ENCODE measurements at places on chromosomes 6 and 20.
A peak's percentile ranks its signal among the peaks of the same experiment; 100 is the strongest.

GRCh38 chr20:63293871-63294535, 1.0 kb downstream of the COL20A1 start:
- DNase-seq = no peak

DNA sequence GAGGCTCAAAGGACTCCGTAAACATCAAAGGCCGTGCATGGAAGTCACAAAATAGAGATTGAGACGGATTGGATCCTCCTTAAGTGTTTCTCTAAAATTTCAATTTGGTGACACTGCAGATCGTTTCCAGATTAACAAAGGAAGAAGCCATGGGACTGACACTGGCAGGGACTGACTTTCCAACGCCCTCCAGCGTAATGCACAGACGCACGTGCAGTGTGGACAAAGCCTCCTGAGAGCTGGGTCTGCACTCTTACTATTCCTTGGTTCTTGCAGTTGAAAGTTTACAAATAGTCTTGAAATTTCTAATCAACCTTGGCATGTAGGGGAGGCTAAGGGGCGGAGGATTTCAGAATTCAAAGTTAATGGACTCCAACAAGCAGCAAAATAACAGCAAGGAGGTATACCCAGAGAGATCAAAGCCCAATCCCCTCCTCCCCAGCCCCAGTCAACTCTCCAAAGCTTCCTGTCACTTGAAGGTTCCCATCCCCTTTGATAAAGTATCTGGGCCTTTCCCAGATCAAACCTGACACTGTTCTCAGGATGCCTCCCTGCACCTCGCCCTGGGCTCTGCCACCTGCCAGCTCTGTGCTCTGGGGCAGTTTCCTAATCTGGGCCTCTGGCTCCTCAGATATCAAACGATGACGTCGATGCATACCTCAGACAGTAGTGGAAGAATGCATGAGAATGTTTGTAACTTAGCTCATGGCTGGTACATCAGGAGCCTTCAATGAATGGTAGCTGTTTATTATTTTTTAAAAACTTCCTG, 106.5 kb upstream of the TRAF3IP2 start:
- no peak for DNase-seq

GRCh38 chr6:139881728-139882211, 507.3 kb upstream of the CITED2 start:
- DNase-seq = no peak

DNA sequence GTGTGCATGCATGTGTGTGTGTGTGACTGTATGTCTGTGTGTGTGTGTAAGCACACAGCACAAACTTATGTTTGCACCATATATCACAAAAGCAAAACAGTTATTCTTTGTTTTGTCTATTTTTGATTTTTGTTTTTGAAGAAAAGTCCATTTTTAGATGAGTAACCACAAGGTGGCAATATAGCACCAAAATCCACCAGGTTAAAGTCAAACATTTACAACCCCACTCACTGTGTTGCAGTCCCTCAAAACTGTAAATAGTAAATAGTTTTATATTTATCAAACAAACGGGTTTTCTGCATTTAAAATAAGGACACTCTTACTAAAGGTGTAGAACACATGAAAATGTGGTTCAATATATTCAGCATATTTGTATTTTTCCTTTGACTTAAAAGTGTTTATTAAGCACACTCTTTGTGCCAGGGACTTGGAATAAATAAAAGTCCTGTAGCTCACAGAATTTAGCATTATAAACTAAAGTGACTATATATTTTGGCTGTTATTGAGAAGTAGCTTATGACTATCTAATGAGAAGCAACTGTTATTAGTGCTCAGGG, 118.5 kb downstream of the GFRAL start:
- no peak for DNase-seq

GRCh38 chr6:21075986-21076385, 517.6 kb upstream of the SOX4 start:
- no peak for DNase-seq

DNA sequence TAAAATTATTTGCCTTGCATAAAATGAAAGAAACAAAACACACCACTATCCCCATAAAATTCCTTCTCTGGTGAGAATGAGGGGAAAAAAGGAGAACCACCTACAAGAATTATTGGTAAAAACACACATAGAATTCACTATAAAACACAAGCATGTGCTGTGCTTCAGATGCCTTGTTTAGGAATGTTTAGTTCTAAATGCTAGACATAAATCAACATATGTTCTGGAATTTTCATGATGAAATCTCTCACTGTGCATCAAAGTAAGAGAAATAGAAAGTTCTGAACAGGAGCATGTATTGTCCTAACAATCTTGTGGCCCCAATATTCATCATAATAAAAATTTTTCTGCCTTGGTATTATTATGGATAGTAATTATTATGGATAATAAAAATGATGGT, 111.0 kb downstream of the PLCB4 start:
- no peak for DNase-seq

- DNase-seq = no peak
Measured at GRCh38 chr6:28824793-28825731, 98.7 kb downstream of the TRIM27 start.

DNA sequence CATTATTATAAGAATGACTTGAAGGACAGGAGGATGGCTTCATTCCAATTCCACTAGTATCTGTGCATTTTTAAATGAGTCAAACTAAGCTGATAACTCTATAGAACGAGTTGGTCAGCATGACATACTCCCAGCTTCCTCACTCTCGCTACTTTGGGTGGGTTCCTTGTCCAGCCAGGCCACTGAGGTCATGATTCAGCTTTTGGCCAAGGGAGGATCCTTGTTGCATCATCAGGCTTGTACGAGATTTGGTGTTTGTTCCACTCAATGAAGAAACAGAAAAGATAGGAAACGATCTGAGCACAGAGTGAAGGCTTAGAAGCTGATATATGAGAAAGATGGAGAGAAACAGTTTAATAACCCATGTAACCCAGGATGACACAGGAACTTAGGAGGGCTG, 19.8 kb downstream of the NEDD9 start:
- DNase-seq = peak; percentile 44

- DNase-seq = peak; percentile 54
Measured at GRCh38 chr20:10653599-10654249, 20.1 kb downstream of the JAG1 start.

DNA sequence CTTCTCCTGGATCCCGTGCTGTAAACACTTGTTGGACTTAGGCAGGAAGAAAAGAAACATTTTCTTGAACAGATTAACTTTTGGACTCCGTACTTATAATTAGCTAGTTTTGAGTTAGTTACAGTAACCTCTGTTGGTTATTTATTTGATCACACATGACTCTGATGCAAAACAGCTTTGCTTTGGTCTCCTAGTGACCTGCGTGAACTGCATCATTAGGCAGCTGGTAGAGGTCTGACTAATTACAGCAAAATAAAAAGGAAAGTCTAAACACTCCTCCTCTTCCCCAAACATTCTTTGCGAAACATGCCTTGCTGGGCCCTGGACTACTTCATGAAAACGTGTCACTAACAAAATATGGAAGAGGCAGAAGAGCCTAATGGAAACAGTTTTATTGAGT, 61.1 kb upstream of the ZFP64 start:
- DNase-seq = no peak

DNA sequence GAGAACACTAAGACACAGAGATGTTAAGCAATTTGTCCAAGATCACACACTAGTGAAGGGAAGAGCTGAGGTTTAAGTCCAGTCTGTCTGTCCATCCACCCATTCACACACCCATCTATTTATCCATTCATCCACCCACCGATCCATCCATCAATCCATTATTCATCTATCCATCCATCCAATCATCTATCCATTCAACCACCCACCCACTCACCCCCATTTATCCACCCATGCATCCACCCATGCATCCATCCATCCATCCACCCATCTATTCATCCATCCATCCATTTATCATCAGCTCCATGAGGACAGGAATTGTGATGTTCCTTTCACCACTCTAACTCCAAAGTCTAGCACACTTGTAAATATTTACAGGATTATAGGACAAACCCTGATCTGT, 242.3 kb upstream of the PMEPA1 start:
- no peak for DNase-seq

DNA sequence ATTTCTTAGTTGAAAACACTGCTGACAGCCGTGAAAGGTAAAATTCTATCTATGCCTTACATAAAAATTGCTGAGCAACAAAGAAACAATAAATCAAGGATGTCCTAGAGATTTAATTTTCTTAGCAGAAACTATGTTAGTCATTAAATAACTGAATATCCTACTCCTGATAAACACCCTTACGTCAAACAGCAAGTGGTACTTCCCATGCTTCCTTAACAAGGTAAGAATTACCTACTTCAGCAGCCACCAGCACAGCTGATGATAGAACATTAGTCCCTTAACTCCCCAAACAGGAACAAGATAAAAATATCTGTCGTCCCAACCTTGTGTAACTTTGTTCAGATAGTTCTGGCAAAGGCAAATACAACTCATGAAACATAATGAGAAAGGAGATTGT, 8.7 kb downstream of the SERPINB6 start:
- no peak for DNase-seq

GRCh38 chr6:13142611-13143010, 185.7 kb downstream of the TBC1D7 start:
- no peak for DNase-seq

DNA sequence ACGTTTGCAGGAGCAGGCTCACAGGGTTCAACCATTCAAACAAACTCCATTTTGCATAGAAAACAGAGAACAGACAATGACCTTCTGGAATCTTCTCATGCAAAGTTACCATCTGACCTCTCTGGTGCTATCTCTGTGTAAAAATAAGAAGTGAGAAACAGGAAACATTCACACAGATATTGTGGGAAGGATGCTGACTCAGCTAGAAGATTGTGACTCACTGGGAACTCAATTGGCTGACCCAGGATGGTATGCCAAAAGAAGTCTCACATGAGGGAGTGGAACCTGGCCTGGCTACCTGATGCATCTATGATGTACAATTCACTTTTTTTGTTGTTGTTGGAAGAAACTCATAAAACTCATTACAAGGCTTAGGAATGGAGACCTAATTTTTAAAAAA, 61.1 kb upstream of the TBX18 start:
- DNase-seq = no peak

GRCh38 chr6:156720691-156721685, 56.2 kb upstream of the ARID1B start:
- peak; percentile 25 for DNase-seq

DNA sequence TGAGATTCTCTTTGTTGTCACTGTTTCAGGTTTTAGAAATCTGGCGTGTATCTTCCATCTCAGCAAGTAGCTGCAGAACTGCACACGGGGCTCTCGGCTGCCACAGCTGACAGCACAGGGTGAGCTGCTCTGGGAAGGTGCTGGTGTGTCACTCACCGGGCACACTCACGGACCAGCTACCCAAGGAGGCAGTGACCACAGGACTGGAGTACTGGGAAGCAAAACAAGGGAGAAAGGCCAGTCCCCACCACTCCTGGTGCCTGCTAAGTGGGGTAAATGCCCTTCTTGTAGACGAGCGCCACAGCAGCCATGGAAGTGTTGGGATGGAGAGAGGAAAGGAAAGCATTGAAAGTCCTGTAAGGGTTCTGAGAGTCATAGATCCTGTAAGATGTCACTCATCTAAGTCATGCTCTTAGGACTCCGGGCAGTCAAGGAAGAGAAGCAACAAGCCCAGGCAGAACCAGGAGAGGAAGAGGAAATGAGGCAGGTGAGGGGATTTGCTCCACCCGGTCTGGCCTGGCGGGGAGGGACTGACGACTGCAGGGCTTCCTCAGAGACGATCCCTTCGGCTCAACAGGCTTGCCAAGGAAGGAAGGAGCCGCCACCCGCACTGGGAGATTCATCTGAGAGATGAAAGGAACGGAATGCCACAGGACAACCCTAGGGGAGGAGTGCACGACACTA, 48.1 kb downstream of the PRDM1 start:
- no peak for DNase-seq

- DNase-seq = no peak
Measured at GRCh38 chr6:100761841-100762240, 119.3 kb downstream of the ASCC3 start.

- DNase-seq = no peak
Measured at GRCh38 chr6:143038833-143039232, 21.9 kb upstream of the AIG1 start.

GRCh38 chr6:164337024-164337924, 922.8 kb downstream of the QKI start:
- DNase-seq = no peak

DNA sequence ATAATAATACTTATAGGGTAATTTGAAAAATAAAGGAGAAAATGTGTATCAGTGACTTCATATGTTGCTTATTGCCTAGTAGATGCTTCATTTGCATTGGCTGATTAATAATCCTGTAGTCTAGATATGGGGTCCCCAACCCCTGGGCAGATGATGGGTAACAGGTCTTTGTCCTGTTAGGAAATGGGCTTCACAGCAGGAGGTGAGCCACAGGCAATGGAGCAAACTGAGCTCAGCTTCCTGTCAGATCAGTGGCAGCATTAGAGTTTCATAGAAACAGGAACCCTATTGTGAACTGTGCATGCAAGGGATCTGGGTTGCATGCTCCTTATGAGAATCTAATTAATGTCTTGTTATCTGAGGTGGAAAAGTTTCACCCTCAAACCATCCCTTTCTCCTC, 1049.5 kb upstream of the EPHA7 start:
- DNase-seq = no peak

DNA sequence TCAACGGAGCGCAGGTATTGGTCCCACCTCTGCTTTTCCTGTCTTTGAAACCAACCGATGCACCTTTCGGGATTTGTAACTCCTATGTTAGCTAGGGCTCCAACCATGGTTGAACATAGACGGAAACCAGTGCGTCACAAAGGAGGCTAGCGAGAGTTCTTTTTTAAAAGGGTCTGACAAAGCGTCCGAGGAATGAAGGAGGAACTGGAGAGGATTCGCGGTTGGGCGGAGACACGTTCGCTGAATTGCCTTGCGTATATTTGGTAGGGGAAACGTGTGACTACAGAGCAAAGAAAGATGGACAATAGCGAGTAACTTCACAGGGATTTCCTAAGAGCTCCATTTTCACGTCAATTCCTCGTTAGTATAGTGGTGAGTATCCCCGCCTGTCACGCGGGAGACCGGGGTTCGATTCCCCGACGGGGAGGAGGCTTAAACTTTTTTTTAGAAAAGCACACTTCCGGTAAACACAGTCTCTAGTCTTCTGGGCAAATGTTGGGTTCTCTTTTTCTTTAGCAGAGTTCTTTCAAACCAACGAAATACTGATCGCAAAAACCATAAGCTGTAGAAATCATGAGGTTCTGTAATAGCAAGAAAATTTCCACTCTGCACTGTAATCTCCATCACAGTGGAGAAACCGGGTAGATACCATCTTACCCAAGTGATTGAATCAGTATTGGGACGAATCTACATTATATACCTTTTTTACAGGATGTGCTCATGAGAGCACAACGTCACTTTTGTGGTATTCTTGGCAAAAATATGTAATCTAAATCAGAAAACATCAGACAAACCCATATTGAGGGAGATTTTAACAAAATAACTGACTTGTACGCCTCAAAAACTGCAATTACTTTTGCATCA, 6.6 kb upstream of the ZNF184 start:
- DNase-seq = peak; percentile 76

DNA sequence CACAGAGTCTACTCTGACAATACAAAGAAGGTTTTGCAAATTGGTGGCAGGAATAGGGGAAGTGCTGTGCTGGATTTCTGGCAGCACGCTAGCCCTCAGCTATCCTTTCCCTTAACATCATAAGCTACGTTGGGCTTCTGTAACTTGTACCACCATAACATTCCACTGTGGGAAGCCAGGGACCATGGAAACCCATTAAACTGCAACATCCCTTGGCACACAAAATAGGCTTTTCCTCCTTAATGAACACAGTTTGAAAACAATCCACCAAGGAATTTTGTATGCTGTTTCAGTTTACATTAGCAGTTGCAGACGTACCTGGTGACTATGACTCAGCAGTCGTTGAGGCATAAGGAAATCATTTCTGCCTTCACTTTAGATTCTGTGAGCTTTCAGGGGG, 203.9 kb upstream of the RAB32 start:
- DNase-seq = no peak

GRCh38 chr6:161169696-161170095, 104.2 kb downstream of the AGPAT4 start:
- DNase-seq = peak; percentile 41
